ENCODE measurements at places on chromosomes 13 and 19.

DNA sequence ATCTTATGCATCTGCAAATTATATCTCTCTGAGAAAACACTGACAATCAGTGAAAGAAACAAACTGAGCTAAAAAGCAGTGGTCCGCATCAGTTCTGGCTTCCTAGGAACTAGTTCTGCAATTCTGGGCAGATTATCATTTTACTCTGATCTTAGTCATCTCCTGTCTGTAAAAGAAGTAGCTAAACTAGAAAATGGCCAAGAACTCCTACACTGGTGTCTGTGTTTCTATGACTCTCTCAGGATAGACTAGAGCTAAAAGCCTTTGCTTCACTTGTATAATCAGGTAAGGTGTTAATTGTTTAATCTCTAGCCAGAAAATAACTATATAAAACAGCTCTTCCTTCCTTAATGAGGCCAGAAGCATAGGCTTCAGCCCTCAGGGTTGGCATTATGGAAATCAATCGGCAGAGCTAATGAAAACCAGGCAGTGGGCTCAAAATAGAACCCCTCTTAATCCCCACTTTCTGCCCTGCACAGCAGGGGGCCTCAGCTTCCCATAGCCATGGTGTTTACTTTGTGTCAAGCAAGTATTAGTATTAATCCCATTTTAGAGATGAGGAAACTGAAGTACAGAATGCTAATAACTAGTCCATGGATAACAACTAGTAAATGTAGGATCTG, 459.2 kb downstream of the FGF14 start:
- DNase-seq = no peak

DNA sequence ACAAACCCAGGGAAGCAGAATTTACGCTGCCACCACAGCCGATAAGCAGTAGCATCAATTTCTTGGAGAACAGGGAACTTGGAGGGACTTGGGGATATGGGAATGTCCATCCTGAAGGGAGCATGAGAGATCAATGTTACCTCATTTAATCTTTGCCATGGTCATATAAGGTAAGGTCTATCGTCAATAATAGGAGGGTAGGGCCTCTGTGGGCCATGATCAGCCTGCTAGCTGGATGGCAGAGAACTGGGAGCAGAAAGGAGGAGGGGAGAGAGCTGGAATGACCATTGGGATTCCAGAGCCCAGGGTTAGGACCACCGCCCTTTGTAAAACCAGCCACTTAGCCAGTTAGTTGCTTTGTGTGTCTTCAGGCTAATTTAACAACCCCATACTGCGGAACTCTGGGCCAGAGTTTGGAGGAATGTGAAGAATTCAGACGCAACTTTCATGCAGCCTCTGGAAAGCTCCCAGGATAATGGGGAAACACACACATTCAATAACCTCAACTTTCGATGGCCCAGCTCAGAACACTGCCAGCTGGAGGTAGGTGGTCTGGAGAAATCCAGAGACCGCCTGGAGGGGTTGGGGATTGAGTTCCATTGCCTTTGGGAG, 40.3 kb downstream of the ZNF557 start:
- no peak for DNase-seq

DNA sequence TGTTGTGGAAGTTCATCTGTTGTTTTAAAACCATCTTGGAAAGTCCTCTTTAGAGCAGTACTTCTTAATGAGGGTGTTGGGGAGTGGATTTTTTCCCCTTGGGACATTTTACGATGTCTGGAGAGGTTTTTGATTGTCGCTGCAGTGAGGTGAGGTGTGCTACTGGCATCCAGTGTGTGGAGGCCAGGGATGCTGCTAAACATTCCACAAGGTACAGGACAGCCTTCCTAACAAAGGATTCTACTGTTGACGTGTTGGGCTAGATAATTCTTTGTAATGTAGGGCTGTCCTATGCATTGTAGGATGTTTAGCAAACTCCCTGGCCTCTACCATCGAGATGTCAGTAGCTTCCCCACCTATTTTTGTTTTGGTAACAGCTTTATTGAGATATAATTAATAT, 33.3 kb downstream of the NAA16 start:
- DNase-seq = no peak

- DNase-seq = no peak
Measured at GRCh38 chr19:53903055-53903680, 5.9 kb upstream of the CACNG7 start.

GRCh38 chr13:35881360-35881759, 249.8 kb downstream of the DCLK1 start:
- no peak for DNase-seq

GRCh38 chr19:29378126-29378525, 147.7 kb upstream of the VSTM2B start:
- DNase-seq = no peak

GRCh38 chr13:50299546-50300249, 284.5 kb downstream of the KCNRG start:
- no peak for DNase-seq
